ENCODE measurements at places on chromosomes 11 and 22. TPM values are rescaled to one million over a fixed set of nuclear protein-coding genes. Genes with fewer than 3 reads are reported as not detected.

FZD4 gene
- total RNA-seq = 7.5 TPM

TBX10 gene
- total RNA-seq = not detected

GRAMD1B gene
- 8.8 TPM for total RNA-seq

GTSE1 gene
- 3.8 TPM for total RNA-seq

HOATZ gene
- not detected for total RNA-seq

VWCE gene
- 8.3 TPM for total RNA-seq

SERPING1 gene
- total RNA-seq = 18.2 TPM

MAPK8IP2 gene
- 1.0 TPM for total RNA-seq

SLC25A18 gene
- total RNA-seq = 0.08 TPM

SMTNL1 gene
- not detected for total RNA-seq
